ENCODE measurements at places on chromosomes 2 and 18. TPM values are rescaled to one million over a fixed set of nuclear protein-coding genes. Genes with fewer than 3 reads are reported as not detected.

Gene C1QL2
- 1.3 TPM for polyA plus RNA-seq

GRCh38 chr18:47928466-47928865, 2.0 kb downstream of the SMAD2 start:
- no peak for DNase-seq

DNA sequence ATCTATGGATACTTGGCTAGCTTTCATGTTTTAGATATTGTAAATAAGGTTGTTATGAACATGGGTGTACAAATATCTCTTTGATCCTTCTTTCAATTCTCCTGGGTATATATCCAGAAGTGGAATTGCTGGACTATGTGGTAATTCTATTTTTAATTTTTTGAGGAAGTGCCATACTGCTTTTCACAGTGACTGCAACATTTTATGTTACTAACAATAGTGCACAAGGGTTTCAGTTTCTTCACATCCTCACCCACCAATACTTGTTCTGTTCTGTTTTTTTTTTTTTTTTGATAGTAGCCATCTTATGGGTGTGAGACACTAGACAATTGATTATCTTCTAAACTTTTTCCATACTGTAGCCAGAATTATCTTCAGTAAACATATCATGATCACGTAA, 17.3 kb upstream of the NEUROD1 start:
- no peak for DNase-seq

Gene RTP5
- polyA plus RNA-seq = not detected

DNA sequence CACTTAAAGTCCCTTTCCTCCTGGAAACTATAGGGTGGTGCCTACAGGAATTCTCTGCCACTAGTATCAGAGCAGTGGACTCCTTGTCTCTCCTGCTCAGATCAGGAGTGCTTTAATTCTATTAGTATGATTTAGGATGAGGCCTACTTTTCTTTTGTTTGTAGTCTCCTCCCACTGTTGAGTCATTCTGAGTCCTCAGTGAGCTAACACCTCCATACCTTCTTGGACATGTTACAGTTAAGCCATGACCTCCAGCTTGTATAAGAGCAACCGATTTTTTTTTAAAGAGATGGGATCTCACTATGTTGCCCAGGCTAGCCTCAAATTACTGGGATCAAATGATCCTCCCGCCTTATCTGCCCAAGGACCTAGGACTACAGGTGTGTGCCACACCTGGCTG, 48.7 kb upstream of the OTOF start:
- DNase-seq = no peak

DNA sequence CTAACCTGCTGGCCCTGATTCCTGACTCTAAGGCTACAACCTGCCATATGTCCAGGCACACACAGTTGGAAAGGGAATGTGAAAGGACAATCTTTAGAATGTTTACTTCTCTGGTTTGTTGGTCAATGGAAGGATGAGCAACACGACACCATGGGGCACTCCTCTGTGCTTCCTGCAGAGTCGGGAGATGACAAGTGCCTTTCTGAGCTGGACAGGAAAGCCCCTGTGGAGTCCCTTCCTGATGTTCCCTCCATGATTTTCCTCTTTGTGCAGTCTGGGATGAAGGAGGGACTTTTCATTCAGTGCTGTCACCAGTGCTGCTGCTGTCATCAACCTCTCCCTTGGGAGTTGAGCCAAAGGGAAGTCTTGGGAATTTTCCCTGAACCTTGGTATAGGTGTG, 22.6 kb upstream of the SERPINB7 start:
- DNase-seq = no peak

DNA sequence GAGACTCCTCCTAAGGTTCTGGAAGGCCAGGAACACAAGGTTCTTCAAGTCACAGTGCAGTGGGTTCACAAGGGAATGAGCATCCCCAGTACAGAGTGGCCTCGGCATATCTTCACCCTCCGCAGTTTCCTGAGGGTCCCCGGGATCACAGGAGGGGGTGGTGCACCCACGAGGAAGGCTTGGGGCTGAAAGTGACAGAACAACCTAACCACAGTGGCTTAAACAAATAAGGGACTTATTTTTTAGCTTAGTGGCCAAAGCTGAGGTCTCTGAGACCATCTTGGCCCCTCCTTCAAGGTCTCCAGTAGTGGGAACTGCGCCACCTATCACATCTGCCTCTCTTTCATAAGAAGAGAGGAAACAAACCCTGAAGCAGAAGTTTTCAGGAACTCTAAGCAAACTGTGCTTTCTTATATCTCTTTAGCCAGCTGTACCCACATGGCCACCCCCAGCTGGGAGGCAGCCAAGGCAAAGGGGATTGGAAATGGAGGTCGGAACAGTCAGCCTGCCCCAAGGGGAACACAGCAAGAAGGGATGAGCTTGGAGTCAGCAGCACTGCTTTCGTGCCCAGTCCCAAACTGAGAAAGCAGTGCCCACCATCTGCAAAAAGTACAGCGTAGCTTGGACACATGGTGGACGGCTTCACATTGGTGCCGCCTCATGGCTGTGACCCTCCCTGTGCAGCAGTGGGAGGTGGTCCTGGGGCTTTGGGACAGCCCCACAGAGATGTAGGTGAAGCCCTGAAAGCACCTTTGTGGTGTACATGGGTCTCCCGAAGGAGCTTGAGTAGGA, 260.0 kb upstream of the ID2 start:
- no peak for DNase-seq

GRCh38 chr2:158795195-158795924, at the start of gene DAPL1:
TSS of gene DAPL1 (plus strand) at chr2:158795317. CDS start at chr2:158795373, 56 bp downstream.
- no peak for DNase-seq

- no peak for DNase-seq
Measured at GRCh38 chr2:75595541-75596395, 35.0 kb upstream of the EVA1A start.
